RPMI7951 (cell line): ENCODE measurements at places on chromosomes 6 and 20.

- peak; percentile 40 for DNase-seq
Observed at GRCh38 chr20:41004531-41005360, 23.9 kb upstream of the TOP1 start.

DNA sequence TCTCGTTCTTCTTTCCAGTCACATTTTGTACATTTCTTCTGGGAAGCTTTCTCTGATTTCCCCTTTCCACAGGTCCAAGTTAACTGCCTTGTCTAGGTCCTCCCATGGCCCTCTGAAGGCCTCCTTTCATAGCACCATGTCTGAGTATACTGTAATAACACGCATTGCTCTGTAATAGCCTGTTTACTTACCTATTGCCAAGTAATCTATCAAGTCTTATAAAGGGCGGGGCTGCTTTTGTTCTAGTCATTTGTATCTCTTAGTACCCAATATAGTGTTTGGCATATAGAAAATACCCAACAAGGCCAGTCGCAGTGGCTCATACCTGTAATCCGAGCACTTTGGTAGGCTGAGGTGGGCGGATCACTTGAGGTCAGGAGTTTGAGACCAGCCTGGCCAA lies 17.9 kb downstream of the PTPN1 start:
- no peak for DNase-seq

- no peak for DNase-seq
Observed at GRCh38 chr20:45288376-45288775, 18.3 kb upstream of the RBPJL start.

GRCh38 chr6:139982652-139983295 lies 608.3 kb upstream of the CITED2 start:
- DNase-seq = peak; percentile 81

- DNase-seq = no peak
Observed at GRCh38 chr6:22062807-22063408, 233.9 kb downstream of the PRL start.

DNA sequence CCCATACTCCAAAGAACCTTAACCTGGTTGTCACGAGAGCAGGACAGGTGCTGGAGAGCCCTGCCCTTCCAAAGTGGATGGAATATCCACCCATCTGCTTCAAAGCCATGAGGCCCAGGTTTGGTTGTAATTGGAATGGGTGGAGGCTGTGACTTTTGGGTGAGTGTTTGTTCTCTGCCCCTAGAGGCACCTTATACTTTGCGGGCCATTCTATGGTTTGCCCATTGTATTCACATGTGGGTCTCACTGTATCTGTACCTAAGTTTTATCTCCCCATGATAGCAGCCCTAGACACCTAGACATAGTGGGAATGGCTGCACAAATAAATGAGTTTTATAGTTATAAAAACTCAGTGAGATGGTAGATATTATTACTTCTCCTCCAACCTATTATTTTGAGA lies 67.1 kb upstream of the NAA20 start:
- DNase-seq = no peak

GRCh38 chr6:155011809-155012291 lies 16.7 kb downstream of the TIAM2 start:
- DNase-seq = no peak

DNA sequence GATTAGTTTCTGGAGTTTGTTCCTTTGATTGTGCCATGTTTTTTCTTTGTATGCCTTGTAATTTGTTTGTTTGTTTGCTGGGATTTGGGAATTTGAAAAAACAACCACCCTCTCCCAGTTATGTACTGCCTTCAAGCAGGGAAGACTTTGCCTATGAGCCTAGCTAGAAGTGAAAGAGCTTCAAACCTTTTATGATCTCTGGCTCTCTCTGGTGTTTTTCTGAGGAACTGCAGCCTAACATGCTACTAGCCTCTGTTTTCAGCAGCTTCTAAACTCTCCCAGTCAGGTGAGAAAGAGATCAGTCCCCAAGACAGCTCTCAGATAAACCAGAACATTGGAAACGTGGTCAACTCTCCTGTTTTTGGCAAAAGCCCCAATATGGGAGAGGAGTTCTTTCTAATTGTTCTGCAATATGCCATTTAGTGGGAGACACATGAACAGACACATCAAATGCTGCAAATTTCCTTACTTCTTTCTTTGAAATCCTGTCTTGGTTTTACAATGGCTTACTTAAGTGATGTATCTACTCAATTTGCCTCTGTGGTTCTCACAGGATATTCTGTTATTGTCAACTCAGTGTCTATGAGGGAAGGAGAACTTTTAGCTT lies 58.9 kb upstream of the SERINC1 start:
- peak; percentile 61 for DNase-seq

DNA sequence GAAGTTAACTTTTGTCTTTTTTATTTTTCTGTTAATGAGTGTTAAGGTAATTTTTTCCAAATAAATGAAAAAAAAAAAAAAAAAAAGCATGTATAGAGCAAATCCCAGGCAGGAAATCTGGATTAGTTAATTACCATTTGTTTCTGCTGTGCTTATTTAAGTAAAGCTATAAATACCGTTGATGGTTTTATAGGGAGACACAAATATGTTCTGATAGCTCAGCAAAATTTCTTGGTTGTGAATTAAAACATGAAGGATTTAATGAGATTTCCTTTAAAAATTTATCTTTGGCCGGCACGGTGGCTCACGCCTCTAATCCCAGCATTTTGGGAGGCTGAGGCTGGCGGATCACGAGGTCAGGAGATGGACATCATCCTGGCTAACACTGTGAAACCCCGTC lies 189.4 kb downstream of the CD109 start:
- DNase-seq = no peak

DNA sequence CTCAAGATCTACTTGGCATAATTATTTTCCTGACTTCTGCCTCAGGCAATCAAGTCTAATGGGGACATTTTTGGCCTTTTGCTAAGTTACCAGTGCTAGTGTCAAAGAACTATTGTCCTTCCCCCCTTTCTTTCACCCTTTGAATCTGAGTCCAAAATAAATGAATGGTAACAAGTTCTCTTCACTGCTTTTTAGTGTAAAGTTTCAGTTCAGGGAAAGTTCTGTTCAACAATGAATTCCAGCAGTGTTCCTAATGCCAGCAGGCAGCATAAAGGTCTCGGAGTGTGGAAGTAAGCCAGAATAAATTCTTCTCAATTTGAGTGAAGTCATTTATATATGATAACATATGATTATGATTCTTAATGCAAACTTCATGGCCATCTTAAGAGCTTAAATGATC lies 20.8 kb upstream of the TSPYL1 start:
- no peak for DNase-seq

GRCh38 chr6:90000864-90001731 lies 106.8 kb downstream of the GJA10 start:
- DNase-seq = peak; percentile 75

DNA sequence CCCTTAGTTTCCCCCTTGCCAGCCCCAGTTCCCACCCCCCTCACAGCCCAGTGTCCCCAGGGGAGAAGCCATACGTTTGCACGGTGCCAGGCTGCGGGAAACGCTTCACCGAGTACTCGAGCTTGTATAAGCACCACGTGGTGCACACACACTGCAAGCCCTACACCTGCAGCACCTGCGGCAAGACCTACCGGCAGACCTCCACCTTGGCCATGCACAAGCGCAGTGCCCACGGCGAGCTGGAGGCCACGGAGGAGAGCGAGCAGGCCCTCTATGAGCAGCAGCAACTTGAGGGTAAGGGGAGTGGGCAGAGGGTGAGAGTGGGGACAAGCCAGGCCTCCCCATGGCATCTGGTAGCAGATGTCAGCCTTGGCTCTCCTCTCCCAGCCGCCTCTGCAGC lies 5.1 kb upstream of the DEF6 start:
- DNase-seq = no peak

GRCh38 chr20:25296094-25297093 lies 48.5 kb downstream of the PYGB start:
- no peak for DNase-seq

DNA sequence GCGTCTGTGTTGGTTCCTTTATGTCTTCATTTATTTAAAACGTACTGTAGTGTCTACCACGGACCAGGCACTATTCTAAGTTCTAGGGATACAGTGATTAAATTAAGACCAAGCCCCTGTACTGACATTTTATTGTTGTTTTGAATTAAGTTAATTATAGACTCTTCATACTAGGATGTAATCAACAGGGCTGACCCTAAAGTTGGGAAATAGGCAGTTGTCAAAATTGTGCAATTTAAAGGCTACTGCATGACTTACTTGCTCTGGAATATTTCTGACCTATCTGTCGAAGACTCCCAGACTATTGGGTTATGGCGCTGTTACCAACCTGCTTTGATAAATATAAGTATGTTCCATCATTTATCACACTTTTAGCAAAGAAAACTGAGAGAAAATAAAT lies 6.7 kb downstream of the MYO6 start:
- DNase-seq = no peak

- no peak for DNase-seq
Observed at GRCh38 chr6:39307462-39307861, 6.8 kb downstream of the KCNK17 start.

- peak; percentile 46 for DNase-seq
Observed at GRCh38 chr20:46400828-46401477, 5.5 kb downstream of the ELMO2 start.

DNA sequence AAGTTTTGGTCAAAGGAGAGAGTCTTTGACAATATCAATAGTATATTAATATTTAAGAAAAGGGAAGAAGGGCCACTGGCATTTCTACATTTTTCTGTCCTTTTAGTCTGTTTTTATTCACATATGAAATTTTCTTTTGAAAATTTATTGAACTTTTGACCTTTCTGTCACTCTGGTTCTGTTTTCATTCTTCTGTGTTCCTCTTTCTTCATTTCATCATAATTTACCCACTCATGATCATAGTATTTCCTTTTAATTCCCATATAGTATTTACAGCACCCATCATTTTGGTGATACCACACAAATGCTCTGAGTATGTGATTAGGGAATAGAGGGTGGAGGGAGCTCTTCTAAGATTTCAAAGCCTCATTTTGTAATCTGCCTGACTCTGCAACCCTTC lies 142.8 kb downstream of the GJA1 start:
- no peak for DNase-seq

DNA sequence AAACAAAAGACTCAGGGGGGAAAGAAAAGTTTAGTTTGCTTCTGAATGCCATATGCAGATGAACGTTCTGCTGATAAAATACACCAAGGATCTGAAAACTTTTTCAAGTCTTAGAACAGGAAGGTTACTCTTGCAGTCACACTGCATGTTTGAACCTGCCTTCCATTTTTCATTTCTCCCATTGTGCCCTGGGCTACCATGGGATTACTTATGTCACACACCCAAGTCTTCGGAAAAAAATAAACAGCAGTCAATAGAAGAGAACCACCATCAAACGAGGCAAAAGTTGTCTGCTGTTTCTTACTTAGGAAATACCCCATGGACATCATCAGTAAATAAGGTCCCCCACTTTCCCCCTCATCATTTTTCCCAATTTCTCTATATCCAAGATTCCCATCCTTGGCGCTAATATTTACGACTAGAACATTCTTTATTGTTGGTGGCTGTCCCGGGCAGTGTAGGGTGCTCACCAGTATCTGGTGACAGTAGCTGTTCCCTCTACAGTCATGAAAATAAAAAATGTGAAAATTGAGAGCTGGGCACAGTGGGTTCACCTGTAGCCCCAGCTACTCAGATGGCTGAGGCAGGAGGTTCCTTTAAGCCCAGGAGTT lies 202.5 kb downstream of the BCAS1 start:
- DNase-seq = no peak

GRCh38 chr6:43979525-43979924 lies 147.7 kb downstream of the MRPL14 start:
- DNase-seq = no peak

- peak; percentile 19 for DNase-seq
Observed at GRCh38 chr6:117677553-117678141, 2.4 kb downstream of the NUS1 start.

- no peak for DNase-seq
Observed at GRCh38 chr6:118801257-118801656, 92.7 kb upstream of the ASF1A start.

DNA sequence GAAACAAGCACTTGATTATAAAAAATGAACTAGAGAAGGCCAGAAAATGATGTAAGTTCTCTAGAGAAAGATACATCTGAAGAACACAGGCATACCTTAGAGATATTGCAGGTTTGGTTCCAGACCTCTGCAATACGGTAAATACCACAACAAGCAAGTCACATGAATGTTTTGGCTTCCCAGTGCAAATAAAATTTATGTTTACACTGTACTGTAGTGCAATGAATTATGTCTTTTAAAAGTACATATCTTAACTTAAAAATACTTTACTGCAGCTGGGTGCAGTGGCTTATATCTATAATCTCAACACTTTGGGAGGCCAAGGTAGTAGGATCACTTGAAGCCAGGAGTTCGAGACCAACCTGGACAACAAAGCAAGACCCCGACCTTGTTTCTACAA lies 10.9 kb upstream of the KIAA1586 start:
- no peak for DNase-seq

DNA sequence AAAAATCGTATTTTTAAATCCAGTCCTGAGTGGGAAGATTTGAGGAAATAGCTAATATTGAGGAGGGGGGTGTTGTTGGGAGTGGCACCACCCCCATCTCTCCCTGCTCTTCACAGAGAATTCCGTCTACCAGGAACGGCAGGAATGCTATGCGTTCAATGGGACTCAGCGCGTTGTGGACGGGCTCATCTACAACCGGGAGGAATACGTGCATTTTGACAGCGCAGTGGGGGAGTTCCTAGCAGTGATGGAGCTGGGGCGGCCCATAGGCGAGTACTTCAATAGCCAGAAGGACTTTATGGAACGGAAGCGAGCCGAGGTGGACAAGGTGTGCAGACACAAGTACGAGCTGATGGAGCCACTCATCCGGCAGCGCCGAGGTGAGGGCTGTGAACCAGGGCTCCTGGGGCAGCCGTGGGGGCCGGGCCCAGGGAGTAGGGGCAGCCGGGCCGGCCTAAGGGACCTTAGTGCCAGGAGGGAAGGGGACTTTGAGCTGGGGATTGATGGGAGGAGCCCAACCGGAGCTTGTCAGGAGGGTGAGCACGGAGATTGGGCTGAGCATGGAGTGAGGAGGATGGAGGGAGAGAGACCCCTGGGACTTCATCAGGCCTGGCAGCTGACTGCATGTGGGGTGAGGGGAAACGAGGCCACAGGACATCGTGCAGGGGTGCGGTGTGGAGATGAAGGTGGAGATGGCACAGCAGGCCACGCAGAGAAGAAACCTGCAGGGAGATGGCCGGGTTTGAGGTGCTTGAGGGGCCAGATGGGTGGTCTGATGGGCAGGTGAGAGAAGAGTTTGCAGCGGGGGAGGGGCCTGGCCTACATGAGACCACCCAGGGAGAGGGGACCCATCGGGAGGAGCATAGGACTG lies 41.3 kb downstream of the HLA-DPB1 start:
- peak; percentile 4 for DNase-seq

DNA sequence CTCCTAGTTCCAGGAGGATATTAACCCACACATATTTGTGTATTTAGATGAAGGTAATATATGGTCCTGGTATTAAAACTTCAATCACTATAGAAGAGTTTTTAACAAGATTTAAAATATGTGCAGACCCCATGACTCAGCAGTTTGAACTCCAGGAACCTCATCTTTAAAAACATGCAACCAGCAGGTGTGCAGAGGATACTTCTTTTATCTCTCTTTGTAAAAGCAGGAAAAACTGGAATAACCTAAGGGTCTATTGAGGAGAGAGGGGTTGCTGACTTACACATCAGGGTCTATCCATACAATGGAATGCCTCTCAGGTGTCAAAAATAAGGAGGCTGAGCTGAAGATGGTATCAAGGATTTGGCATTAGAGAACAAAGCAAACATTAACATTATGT lies 36.9 kb upstream of the TFAP2C start:
- no peak for DNase-seq

- DNase-seq = no peak
Observed at GRCh38 chr20:50350510-50351249, 159.5 kb upstream of the PTPN1 start.
